Stimulated activated naive CD8-positive, alpha-beta T cell treated with anti-CD3 and anti-CD28 coated beads, Interleukin-15, Interleukin-2, amounts not matched to agents 100 U/mL and 50 U/mL, for 24 hours (primary cell): ENCODE measurements at places on chromosomes 4 and X.

DNA sequence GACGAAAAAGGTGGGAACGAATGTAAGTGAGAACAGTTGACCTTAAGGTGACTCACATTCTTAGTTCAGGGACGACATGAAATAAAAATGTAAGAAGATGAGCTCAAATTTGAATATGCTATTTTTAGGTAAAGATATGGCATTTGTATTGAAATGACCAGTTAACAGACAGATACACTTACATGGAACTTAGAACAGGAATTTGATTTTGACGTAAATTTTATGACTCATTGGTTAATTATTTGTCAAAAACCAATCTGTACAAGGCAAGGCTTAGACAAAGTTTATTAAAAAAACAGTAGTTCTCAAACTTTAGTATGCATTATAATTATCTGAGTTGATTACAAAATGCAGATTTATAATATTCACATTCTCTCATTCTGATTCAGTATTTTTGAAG, 469.4 kb downstream of the CFAP47 start:
- no peak for DNase-seq

GRCh38 chr4:6272863-6273660, 3.4 kb downstream of the WFS1 start:
- no peak for DNase-seq

GRCh38 chr4:78720994-78721677, 55.0 kb upstream of the BMP2K start:
- DNase-seq = peak; percentile 48

GRCh38 chrX:11787564-11787963, 29.5 kb downstream of the MSL3 start:
- peak; percentile 81 for DNase-seq

GRCh38 chr4:63458010-63458409, 951.2 kb downstream of the TECRL start:
- DNase-seq = no peak

- no peak for DNase-seq
Observed at GRCh38 chrX:42944381-42944998, 166.5 kb upstream of the PPP1R2C start.

- no peak for DNase-seq
Observed at GRCh38 chrX:53474707-53475106, 40.5 kb upstream of the HSD17B10 start.

DNA sequence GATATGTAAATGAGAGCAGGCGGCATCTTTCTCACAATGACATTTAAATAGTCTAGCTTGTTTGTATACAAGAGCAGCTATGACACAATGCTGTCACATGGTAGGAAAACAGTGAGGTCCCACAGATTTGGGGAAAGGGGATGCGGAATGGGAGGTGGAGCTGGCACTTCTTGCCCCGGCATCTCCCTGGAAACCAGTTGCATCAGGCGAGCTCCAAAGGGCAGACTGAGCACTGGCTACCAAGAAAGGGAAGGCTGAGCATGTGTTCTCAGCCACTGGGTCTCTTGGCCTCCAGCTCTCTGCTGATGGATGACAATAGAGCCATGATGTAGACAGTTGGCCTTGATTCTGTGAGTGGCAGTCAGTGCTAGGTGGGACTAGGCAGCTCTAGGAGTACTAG, 109.0 kb downstream of the UCHL1 start:
- no peak for DNase-seq
